Skeletal muscle tissue (tissue), 5 donors: ENCODE measurements at places on chromosomes 6 and 20. TPM values are rescaled to one million over a fixed set of nuclear protein-coding genes. Genes with fewer than 3 reads are reported as not detected.

Gene TLDC2
- total RNA-seq: under 0.01 TPM

Gene HLA-DQB1
- total RNA-seq: 7.8 TPM

Gene RPS18
- total RNA-seq: 8,222 TPM

Gene C20orf202
- 0.52 TPM for total RNA-seq

Gene ASXL1
- 86.1 TPM for total RNA-seq

Gene UNC5CL
- 2.1 TPM for total RNA-seq

Gene PDYN
- not detected for total RNA-seq

Gene GNMT
- total RNA-seq: not detected

Gene DZANK1
- total RNA-seq: 1.0 TPM

Gene RGS19
- 5.2 TPM for total RNA-seq

Gene CPNE5
- total RNA-seq: 6.3 TPM

Gene ARMH2
- total RNA-seq: not detected

Gene TBX18
- total RNA-seq: 22.4 TPM

Gene CLVS2
- total RNA-seq: under 0.01 TPM

Gene CST5
- total RNA-seq: not detected

Gene PLCB1
- 13.0 TPM for total RNA-seq

Gene C6orf52
- not detected for total RNA-seq

Gene SNPH
- 3.7 TPM for total RNA-seq

Gene MYCT1
- total RNA-seq: 12.0 TPM

Gene DTD1
- 21.4 TPM for total RNA-seq

Gene DACT2
- 2.6 TPM for total RNA-seq

Gene FAXC
- total RNA-seq: 4.2 TPM

Gene SRSF12
- total RNA-seq: 2.6 TPM

Gene FBXL4
- total RNA-seq: 14.1 TPM

Gene SNAP91
- 2.1 TPM for total RNA-seq

Gene SNX14
- 117 TPM for total RNA-seq

Gene HLA-DQA2
- total RNA-seq: not detected

Gene TNF
- not detected for total RNA-seq

Gene SLC13A3
- total RNA-seq: 2.6 TPM

Gene DYNLT2
- 0.52 TPM for total RNA-seq

Gene TRIM38
- 5.2 TPM for total RNA-seq

Gene POPDC3
- total RNA-seq: 52.2 TPM

Gene WFDC5
- not detected for total RNA-seq

Gene MLIP
- total RNA-seq: 27.7 TPM

Gene LRP11
- total RNA-seq: 15.7 TPM

Gene TRIM15
- total RNA-seq: not detected

Gene TRIM31
- not detected for total RNA-seq

Gene GDAP1L1
- total RNA-seq: not detected

Gene CGA
- not detected for total RNA-seq

Gene POFUT1
- 20.4 TPM for total RNA-seq

Gene LKAAEAR1
- total RNA-seq: 1.0 TPM

Gene PNPLA1
- total RNA-seq: not detected

Gene E2F1
- 5.2 TPM for total RNA-seq

Gene ZSCAN23
- total RNA-seq: 4.7 TPM

Gene CD24
- total RNA-seq: 16.7 TPM

Gene PRR18
- total RNA-seq: 0.52 TPM

Gene PMEPA1
- total RNA-seq: 5.2 TPM

Gene GJE1
- total RNA-seq: not detected

Gene HM13
- 30.8 TPM for total RNA-seq

Gene BTNL2
- not detected for total RNA-seq

Gene GTF2H4
- total RNA-seq: 7.3 TPM

Gene KCNQ2
- total RNA-seq: 1.6 TPM

Gene ECHDC1
- 36.0 TPM for total RNA-seq

Gene MCHR2
- not detected for total RNA-seq

Gene SCUBE3
- 0.52 TPM for total RNA-seq

Gene NAPB
- 8.9 TPM for total RNA-seq

Gene PLAGL1
- 58.5 TPM for total RNA-seq

Gene TRIM27
- total RNA-seq: 62.1 TPM

Gene NFATC2
- 3.1 TPM for total RNA-seq
